ENCODE measurements at places on chromosomes 3 and 15. TPM values are rescaled to one million over a fixed set of nuclear protein-coding genes. Genes with fewer than 3 reads are reported as not detected.

Gene DNAH12
- total RNA-seq = 1.3 TPM

Gene MYRIP
- 1.2 TPM for total RNA-seq

Gene RARRES1
- 1.4 TPM for total RNA-seq

Gene GUCA1C
- total RNA-seq = not detected

Gene ZCWPW2
- 2.1 TPM for total RNA-seq

Gene TTC23
- total RNA-seq = 14.7 TPM

Gene THRB
- 26.4 TPM for total RNA-seq

Gene AHSG
- total RNA-seq = 0.39 TPM

Gene ECT2
- 5.2 TPM for total RNA-seq

Gene A4GNT
- not detected for total RNA-seq

Measured in motor neuron (in vitro differentiated cells).